ENCODE measurements at places on chromosomes 1 and 21.
A peak's percentile ranks its signal among the peaks of the same experiment; 100 is the strongest.

DNA sequence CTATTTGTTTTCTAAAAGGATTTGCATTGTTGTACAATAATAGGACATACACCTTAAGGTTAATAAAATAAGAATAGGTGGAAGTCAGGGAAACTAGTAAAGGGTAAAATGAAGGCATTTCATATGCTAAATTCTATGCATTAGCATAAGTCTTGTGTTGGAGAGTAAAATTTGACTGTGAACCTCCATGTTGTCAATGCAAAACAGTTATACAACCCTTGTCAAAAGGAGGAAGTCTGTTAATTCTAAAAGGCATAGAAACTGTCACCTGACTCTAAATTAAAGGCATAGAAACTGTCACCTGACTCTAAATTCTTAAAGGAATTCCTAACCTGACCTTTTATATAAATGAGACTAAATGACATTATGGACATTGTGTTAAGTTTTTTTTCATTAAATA, 291.8 kb downstream of the OLFM3 start:
- DNase-seq, result no peak

GRCh38 chr1:215220346-215220745, 137.8 kb downstream of the KCNK2 start:
- DNase-seq, result no peak

DNA sequence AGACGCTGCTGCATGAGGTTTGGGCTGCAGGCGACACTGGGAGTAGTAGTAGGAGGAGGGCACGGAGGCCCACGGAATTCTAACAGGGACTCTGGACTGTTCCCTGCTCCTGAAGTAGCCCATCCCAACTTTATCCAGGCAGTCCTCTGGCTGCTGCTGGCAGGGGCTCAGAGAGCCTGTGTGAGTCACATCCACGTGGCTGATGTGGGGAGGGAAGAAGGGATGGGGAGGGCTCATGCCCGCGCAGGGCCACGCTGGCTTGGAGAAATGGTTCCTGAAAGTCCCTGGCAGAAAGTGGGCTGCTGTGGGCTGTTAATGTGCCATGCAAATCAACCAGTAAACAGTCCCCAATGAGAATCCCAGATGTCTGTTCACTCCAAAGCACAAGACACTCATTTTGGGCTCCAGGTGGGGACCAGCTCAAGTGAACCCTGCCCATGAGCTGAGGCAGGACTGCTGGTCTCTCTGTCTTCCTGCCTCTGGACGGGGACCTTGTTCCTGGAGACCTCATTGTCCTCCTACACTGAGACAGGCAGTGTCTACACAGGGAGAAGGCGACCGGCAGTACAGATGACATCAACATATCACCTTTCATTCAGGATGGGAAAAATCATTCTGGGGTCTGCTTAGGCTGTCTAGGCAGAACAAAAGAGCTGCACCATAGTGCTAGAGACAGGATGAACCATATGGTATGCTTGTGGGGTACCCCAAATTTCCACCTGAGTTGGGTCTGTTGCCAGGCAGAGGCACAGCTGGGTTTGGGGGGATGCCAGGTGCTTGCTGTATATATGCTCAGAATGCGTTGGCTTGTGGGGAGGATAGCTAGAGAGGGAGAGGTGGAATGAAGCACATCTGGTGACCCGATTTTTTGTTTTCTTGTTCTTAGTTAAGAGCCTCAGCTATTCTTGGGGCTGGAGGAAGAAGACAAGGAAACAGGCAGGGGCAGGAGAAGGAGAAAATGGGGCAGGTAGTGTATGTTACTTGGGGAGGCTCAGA, 57.9 kb upstream of the FMOD start:
- peak; percentile 87 for DNase-seq

GRCh38 chr1:53244141-53244540, 5.8 kb upstream of the MAGOH start:
- DNase-seq, result no peak

- DNase-seq, result no peak
Measured at GRCh38 chr1:229164836-229165735, 105.8 kb upstream of the RAB4A start.

GRCh38 chr1:108114033-108114599, 86.0 kb downstream of the SLC25A24 start:
- no peak for DNase-seq

- peak; percentile 94 for DNase-seq
Measured at GRCh38 chr1:223230161-223230881, 87.3 kb upstream of the TLR5 start.

DNA sequence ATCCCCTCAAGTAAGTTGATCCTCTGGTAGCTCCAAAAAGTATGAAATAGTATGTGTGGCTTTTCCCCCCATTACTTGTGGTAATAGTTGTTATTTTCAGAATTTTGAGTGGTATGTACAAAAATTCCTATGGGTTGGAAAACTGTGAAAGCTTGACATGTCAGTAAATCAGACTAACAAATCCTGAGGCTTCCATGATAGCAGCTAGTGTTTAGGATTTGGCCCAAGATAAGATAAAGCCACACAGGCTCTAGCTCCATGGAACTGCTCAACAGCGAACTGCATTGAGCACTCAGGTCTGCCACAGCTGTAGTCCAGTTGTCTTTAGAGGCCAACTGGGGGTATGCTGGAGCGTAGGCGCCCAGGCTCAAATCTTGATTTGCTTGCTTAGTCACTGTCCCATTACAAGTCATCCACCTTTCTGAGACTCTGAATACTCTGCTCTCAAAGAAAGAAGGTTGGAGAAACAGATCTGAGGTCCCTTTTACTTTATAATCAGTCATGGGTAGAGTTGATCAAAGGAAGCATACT, 28.7 kb downstream of the ATP1A1 start:
- no peak for DNase-seq

GRCh38 chr1:147567594-147568381, 26.5 kb downstream of the BCL9 start:
- DNase-seq, result no peak

- no peak for DNase-seq
Measured at GRCh38 chr1:184356891-184357290, 29.9 kb upstream of the C1orf21 start.

- no peak for DNase-seq
Measured at GRCh38 chr1:46118856-46119255, 13.6 kb downstream of the PIK3R3 start.

- DNase-seq, result no peak
Measured at GRCh38 chr1:150150133-150151021, 661 bp downstream of the PLEKHO1 start.

DNA sequence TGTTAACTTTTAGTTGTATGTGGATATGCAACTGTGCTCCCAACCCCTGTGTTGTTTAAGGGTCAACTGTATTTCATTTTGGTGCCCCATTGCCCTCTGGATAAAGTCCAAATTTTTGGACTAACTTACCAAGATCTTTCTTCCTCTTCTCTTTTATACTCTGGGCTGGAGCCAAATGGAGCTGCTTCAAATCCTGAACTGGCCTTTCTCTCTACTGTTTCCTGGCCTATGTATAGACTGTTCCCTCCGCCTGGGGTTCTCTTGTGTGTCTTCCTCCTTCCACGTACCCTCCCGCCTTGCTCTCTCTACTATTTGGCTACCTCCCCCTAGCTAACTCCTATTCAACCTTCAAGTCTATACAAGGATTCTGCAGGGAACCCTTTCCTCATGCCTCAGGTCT, 8.4 kb upstream of the CDC14A start:
- DNase-seq, result no peak

GRCh38 chr1:33943978-33944377, 80.1 kb downstream of the HMGB4 start:
- peak; percentile 85 for DNase-seq

GRCh38 chr21:23475281-23476219, 2131.7 kb downstream of the MRPL39 start:
- peak; percentile 5 for DNase-seq

- DNase-seq, result no peak
Measured at GRCh38 chr1:205601205-205601604, 30.6 kb downstream of the ELK4 start.

GRCh38 chr1:247115545-247115944, 11.4 kb upstream of the ZNF669 start:
- DNase-seq, result no peak

DNA sequence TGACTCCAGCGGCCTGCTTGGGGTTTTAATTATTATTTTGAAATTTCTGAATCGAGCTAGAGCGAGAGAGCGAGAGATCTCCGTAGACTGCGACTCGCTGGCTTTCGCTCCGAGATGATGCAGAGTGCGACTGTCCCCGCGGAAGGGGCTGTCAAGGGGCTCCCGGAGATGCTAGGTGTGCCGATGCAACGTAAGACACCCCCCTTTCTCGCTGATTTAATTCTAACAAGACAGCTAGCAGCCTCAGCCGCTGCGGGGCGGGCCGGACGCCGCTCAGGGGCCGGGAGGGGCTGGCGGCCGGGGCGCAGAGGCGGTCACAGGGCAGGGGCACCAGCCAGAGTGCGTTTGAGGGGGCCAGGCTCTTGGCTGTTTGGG, 339 bp downstream of the LHX4 start:
- no peak for DNase-seq

DNA sequence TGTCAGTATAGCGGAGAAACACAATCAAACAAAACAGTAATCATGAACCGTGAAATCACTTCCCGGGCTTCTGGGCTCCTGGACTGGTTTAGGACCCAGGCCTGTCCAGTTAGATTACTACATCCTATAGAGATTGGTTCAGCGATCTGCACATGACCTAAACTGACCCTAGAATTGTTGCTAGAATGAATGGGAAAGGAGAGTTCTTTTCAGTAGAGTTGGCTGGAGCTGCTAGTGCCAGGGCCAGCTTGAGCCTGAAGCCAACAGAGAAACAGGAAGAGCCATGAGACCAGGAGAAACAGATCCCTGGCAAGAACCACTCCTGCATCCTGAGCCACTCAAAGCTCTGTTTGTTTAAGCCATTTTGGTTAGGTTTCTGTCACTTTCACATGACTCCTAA, 474.3 kb upstream of the C1orf87 start:
- no peak for DNase-seq

- DNase-seq, result no peak
Measured at GRCh38 chr1:75136195-75136815, 2.1 kb downstream of the LHX8 start.

- DNase-seq, result no peak
Measured at GRCh38 chr1:32864375-32865019, 6.2 kb downstream of the FNDC5 start.

GRCh38 chr1:85274969-85275453, 1.4 kb downstream of the BCL10 start:
- DNase-seq, result peak; percentile 74

DNA sequence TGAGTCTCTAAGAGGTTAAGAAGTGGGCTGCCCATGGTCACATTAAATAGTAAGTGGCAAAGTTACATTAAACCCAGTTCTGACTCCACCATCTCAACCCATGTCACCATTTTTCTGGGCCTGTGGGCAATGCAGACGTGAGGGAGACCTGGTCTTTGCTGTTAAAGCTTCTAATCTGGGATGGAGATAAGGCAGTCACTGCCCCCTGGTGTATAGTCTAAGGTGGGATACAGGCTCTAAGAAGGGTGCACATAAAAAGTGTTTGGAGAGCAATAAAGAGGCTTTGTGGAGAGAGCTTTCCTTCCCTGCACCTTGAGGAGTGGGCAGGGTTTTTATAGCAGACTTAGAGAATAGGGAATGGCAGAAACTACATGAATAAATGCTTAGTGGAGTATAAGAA, 141.3 kb downstream of the ROR1 start:
- DNase-seq, result peak; percentile 53

- DNase-seq, result no peak
Measured at GRCh38 chr1:27070390-27071048, 57.9 kb upstream of the TENT5B start.

DNA sequence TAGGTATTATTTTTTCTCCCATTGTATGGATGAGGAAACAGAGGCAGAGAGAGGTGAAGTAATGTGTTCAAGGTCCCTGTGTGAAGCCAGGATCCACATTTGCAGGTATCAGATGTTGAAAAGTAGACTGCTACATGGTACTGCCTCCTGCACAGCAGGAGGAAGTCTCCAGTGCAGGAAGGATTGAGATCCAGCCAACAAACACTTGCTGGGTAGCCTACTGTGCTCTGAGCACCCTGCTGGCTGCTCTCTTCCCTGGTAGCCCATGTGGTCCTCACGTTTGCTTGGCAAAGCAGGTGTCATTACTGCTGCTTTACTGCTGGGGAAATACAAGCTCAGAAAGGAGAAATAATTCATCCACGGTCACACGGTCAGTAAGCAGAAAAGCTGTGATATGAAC, 21.3 kb upstream of the GRIK3 start:
- no peak for DNase-seq

GRCh38 chr1:84436876-84437655, 38.8 kb downstream of the DNASE2B start:
- no peak for DNase-seq

DNA sequence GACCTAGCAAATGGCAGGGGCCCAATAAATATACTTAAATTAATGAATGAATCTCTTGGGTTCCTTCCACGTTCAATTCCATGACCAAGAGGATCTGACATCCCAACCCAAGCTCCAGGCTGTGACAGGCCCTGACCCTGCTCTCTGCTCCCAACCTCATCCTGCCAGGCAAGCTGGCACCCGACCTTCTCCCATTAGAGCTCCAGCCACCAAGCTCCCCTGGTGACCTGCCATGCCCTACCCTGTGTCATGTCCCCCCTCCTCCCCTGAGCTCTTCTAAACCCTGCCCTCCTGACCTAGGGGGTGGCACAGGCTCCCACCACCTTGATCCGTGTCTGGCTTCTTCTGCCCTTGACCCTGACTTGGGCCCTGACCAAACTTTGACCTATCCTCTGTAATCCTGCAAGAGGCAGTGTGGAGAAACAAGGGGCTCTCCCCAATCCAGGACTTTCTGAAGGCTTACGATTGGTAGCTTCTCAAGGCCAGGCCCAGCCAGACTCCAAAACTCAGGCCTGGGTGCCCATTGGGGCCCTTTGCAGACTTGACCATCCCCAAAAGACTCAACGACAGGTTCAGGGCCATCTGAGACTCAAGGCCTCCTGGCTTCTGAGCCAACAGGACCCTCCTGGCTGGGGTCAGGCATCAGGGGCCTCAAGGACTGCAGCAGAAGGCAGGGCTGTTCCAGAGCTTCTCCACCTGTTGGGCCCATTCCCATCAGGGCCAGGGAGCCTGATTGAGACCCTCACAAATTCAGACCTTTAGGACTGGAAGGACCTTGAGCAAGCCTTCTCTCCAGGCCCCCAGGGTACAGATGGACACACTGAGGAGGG, 249.0 kb downstream of the PTPRU start:
- DNase-seq, result no peak

GRCh38 chr1:221200464-221200863, 321.2 kb downstream of the HLX start:
- DNase-seq, result no peak

DNA sequence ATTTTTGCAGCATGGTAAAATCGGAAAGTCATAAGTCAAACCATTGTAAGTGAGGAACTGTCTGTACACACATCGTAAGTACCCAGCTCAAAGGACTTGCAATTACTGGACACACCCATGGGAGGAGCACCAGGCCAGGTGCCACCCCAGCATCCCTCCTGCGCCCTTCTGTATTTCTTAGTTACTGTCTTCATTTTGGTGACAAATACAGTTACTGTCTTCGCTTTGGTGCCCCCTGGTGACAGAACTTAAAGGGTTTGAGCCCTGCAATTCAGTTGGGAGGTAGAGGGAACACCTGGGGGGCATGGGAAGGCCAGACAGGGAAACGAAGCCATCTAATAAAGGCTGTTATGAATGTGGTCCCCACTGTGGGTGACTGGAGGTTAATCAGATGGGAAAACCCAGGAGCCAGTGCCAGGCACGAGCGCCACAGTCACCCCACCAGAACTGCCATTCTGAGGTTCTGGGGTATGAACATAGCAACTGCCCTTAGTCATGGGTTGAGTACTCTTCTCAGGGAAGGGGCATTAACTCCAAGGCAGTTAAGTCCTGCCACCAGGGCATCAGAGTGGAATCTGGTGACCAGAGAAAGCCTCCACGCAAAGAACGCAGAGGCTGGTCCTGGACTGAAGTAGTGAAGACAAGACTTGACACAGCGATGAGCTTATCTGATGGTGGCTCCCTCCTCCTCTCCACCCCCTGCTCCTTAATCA, 612.9 kb downstream of the PTPRU start:
- DNase-seq, result peak; percentile 17
